NCI-H1417 treated with DMSO at 0.1 percent for 48 hours (cell line): ENCODE measurements at places on chromosomes 4 and X.

- DNase-seq = no peak
Observed at GRCh38 chr4:53205970-53206369, 159.9 kb downstream of the SCFD2 start.

DNA sequence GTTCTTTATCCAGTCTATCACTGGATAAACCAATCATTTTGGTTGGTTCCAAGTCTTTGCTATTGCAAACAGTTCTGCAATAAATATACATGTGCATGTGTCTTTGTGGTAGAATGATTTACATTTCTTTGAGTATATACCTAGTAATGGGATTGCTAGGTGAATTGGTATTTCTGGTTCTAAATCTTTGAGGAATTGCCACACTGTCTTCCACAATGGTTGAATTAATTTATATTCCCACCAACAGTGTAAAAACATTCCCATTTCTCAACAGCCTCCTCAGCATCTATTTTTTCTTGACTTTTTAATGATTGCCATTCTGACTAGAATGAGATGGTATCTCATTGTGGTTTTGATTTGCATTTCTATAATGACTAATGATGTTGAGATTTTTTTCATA is 791.7 kb upstream of the AGA start:
- DNase-seq = no peak

GRCh38 chrX:153687121-153688039 is at the start of gene SLC6A8:
Gene SLC6A8, plus strand, starts transcription at chrX:153687926. Its CDS starts 649 bp downstream, at chrX:153688575.
- DNase-seq = no peak

- DNase-seq = no peak
Observed at GRCh38 chr4:14888790-14889572, 113.3 kb upstream of the CPEB2 start.

- DNase-seq = no peak
Observed at GRCh38 chrX:2500091-2500802, 529 bp downstream of the DHRSX start.

- no peak for DNase-seq
Observed at GRCh38 chr4:183580849-183581248, 76.0 kb downstream of the ING2 start.

DNA sequence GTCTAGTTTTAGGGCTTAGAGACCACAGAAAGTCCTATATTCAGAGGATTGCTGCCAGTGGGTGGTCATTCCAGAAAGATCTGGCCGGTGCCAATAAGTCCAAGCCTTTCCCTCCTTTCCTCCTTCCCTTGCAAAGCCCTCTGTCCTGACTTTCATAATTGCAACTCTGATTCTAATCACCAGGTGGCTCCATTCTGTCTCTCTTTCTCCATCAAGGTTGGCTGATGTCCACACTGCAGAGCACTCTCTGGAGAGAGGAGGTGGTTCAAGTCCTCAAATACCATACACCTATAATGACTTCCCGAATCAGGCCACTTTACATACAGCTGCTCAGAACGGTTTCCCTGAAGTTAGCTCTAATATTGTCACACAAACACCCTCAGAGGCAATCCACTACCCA is 22.4 kb upstream of the ARMCX4 start:
- no peak for DNase-seq

- no peak for DNase-seq
Observed at GRCh38 chrX:139058831-139059495, 347.4 kb upstream of the FGF13 start.

GRCh38 chr4:42341518-42342026 is 55.7 kb upstream of the SHISA3 start:
- no peak for DNase-seq

DNA sequence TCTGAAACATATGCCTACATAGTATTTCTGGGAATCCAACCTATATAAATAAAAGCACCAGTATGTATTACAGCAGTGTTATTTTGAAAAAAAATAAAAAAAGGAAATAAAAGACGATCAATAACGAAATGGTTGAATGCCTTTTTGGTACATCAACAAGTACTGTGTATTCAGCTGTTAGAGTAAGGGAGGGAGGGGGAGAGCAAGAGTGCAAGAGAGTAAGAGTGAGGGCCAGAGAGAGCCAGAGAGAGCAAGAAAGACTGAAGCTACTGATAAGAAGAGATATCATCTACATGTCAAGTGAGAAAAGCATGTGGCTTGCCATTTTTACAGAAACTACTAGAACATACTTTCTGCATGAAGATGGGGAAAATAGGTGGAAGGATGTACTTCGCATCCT is 1.8 kb downstream of the SPIN4 start:
- DNase-seq = no peak

GRCh38 chr4:187547316-187547715 is 448.3 kb upstream of the ZFP42 start:
- no peak for DNase-seq

DNA sequence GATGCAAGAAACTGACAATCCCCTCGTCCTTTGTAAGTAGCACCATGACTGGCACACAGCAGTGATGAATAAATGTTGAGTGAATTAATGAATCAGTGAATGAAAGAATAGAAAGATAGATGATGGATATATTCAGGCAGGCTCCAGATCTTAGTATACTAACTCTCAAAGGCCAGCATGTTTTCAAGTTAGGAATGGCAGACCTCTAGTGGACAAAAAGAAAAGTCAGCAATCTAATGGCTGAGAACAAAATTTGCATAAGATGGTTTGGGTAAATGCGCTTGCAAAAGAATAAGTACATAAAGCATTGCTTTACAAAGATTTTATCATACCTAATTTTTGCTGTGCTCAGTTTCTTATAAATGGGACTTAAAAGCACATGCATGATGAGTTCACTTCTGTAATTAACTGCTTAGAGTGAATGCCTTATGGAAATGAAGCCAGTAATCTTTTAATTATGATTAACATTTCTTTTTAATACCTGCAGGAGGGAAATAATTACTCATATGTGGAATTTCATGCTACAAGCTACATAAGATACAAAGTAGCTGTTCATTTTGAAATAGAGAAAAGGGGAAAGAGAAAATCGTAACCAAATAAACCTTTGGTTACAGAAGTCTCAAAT is 126.9 kb upstream of the GPRIN3 start:
- DNase-seq = peak; percentile 66

DNA sequence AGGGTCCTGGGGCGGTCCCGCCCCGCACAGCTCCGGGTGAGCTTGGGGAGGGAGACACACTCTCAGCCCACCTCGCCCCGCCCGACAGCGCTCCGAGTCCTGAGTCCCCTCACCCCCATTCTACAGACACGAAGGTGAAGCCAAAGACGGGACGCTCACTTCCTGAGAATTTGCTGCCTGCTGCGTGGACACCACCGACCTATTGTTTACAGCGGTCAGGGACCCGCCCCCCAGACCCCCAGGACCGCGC is 796 bp upstream of the ZNF141 start:
- DNase-seq = no peak

GRCh38 chr4:180937083-180937482 is 1306.1 kb upstream of the TENM3 start:
- no peak for DNase-seq

- DNase-seq = no peak
Observed at GRCh38 chr4:105075045-105075444, 71.6 kb upstream of the TET2 start.

DNA sequence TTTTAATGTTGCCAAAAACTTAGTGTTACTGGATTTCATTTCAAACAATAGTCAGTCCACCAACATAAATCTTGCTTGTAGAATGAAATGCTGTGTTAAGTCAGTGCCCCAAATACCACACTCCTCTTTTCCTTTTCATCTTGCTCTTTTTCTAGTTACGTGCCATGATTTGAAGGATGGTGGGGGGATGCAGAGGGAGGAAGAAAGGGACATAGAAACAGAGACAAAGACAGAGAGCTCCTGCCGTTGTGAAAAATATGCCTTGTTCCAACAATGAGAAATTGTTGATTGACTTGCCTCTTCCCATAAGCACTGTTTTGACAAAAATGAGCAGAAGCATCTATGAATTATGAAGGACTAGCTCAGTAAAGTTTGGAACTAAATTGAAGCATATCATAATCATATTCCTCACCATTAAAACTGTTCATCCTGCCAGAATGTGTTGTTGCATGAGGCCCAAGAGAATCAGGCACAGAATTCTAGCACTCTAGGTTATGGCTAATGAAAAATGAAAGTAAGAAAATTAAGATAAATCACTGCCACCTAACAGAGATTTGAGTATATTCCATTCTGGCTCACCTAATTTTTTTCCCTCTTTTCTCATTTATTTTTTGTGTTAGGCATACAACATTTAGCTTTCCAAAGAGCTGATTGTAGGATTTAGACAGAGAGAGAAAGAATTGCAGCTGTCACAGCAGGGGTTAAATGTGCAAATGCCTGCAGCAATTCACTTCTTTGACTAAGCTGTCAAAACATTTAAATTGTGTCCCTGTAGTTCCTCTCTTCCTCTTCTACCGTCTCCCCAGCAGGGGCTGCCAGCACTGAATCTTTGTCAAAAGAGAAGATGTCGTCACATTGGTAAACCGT is 111.6 kb upstream of the PTPN13 start:
- DNase-seq = peak; percentile 50

- DNase-seq = no peak
Observed at GRCh38 chr4:142955501-142955900, 109.4 kb upstream of the INPP4B start.
